Amygdala (tissue), 56 donors: ENCODE measurements at places on chromosomes 5 and 9.

DNA sequence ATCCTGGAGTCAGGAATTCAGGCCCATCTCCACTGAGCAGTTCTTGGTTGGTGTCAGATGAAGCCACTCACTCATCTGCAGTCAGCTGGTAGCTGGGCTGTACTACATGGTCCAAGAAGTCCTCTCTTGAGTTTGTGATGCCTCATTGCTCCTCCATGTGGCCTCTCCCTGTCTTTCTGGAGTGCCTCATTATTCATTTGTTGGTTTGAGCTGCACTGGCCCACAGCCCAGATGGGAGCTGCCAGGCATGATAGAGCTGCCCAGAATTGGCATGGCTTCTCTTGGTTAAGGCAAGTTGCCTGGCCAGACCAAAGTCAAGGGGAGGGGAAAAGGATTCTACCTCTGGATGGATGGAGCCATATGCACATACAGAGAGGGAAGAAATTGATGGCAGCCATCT, 8.0 kb downstream of the PTCD2 start:
- peak; percentile 48 for DNase-seq

GRCh38 chr5:150778088-150778516, 455 bp upstream of the SMIM3 start:
- no peak for DNase-seq

- DNase-seq: no peak
Measured at GRCh38 chr5:71862507-71863060, 143.5 kb downstream of the CARTPT start.

- DNase-seq: no peak
Measured at GRCh38 chr9:23537192-23538066, 288.6 kb downstream of the ELAVL2 start.

GRCh38 chr9:96619124-96619465, 548 bp downstream of the CDC14B start:
- no peak for DNase-seq

DNA sequence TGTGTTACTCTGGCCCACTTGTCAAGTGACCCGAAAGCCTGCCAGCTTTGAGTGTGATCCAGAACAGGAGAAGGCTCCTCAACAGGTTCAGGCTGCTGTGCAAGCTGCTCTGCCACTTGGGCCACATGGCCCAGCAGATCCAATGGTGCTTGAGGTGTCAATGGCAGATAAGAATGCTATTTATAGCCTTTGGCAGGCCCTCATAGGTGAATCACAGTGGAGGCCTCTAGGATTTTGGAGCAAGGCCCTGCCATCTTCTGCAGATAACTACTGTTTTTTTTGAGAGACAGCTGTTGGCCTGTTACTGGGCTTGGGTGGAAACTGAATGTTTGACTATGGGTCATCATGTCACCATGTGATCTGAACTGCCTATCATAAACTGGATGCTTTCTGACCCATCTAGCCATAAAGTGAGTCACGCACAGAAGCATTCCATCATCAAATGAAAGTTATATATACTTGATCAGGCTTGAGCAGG, 180.8 kb downstream of the CARTPT start:
- no peak for DNase-seq

DNA sequence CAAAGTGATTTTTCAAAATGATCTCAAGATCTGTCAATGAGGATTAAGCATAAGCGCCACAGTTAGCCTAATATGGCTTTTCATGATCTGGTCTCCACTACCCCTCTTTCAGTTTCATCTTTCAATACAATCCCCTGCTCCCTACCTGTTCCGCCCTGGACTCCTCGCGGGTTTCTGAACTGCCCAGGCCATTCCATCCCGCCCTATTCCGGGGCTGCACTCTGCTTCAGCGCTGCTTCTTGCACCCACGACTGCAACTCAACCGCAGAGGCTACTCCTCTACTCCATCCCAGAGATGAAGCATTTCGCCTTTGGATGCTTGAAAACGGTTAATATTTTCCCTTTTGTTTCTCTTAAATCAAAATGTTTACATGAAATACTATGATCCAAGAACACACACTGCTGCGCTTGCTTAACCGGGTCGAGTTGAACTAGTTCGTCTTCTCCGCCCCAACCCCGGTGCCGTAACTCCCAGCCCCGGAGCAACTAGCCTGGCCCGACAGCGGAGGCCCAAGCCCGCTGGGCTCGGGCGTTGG, 716 bp upstream of the OTULIN start:
- no peak for DNase-seq

GRCh38 chr5:135891268-135891667, 4.4 kb downstream of the IL9 start:
- DNase-seq: no peak
